AG09309 (cell line): ENCODE measurements at places on chromosomes 5 and 9.

- no peak for DNase-seq
Measured at GRCh38 chr5:56815658-56816545, 553 bp downstream of the MAP3K1 start.

DNA sequence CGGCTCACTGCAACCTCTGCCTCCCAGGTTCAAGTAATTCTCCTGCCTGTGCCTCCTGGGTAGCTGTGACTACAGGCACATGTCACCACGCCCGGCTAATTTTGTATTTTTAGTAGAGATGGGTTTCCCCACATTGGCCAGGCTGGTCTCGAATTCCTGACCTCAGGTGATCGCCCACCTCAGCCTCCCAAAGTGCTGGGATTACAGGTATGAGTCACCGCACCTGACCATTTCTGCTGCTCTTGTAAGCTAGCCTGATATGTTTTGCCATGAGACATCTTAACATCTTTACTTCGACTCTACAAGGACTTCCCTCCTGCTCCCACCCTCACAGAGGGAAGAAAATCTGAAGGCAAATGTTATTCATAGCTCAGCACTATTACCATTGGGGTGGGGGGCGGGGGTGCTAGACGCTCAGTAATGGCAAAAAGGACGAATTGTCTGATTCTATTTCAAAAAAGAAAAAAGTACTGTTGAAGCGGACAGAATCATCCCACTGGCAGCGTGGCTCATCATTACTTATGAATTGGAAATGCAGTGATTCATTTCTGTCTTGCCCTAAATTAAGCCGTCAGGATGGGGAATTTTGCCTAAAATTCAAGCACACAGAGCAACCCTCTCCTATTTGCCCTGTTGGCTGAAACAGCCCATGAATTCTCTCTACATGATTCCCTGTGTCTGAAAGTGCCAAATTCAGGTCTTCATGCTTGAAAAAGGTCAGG, 46.4 kb upstream of the WWC1 start:
- DNase-seq = no peak

GRCh38 chr9:68975365-68976043, 38.4 kb downstream of the PRKACG start:
- no peak for DNase-seq

GRCh38 chr9:94153905-94154304, 69.6 kb downstream of the PTPDC1 start:
- DNase-seq = no peak

- DNase-seq = no peak
Measured at GRCh38 chr9:72305102-72305546, 59.9 kb downstream of the ZFAND5 start.

GRCh38 chr9:21711504-21711903, 90.9 kb upstream of the MTAP start:
- no peak for DNase-seq
